ENCODE measurements at places on chromosomes 4 and X.

DNA sequence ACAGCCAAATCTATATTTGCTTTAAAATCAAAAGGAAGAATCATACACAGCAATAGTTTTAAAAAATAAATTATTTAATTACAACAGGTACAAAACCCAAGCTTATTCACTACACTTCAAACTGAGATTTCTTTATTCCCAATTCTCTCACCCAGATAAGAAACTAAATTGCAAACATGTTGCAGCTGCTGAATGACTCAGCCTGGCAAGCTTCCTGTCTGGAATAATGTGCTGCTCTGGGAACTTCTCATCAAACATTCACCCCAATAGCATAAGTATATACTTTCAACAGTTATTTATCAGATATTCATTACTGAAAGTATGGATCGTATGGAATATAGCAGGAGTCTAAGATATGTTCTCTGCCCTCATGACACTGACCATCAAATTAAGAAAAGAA is 43.0 kb upstream of the GABRA2 start:
- no peak for DNase-seq

GRCh38 chrX:135543924-135544323 is 23.5 kb downstream of the INTS6L start:
- no peak for DNase-seq

- no peak for DNase-seq
These were observed 148.3 kb downstream of the DCTD start for GRCh38 chr4:182768838-182769237.

DNA sequence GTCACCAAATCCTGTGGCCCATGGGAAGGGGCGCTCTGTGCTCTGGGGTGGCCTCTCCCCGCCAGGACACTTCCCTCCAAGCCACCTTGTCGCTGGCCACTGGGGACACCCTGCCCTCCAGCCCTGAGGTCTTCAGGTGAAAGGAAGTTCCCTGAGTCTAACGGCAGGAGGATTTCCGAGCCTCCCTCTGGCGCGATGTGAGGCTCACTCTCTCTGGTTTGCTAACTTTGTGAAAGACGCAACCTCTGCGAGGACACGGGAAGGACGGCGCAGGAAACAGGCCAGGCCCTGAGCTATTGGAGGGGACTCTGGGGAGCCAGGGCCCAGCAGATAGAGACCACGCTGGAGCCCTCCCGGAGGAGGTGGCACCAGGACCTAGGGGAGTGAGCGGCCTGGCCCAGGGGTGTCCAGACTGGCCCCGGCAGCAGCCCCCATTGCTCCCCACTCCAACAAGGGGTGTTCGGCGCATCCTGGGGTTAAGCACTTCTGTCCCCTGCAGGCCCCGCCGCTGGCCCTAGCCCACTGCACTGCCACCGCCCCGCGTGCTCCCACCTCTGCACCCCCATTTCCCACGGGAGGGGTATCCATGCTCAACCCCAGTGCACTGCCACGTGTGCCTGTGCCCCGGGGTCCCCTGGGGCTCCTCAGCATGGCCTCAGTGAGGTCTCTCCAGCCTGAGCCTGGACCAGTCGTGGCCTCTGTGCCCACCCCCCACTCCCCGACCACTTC is 72.2 kb upstream of the MXD4 start:
- no peak for DNase-seq

DNA sequence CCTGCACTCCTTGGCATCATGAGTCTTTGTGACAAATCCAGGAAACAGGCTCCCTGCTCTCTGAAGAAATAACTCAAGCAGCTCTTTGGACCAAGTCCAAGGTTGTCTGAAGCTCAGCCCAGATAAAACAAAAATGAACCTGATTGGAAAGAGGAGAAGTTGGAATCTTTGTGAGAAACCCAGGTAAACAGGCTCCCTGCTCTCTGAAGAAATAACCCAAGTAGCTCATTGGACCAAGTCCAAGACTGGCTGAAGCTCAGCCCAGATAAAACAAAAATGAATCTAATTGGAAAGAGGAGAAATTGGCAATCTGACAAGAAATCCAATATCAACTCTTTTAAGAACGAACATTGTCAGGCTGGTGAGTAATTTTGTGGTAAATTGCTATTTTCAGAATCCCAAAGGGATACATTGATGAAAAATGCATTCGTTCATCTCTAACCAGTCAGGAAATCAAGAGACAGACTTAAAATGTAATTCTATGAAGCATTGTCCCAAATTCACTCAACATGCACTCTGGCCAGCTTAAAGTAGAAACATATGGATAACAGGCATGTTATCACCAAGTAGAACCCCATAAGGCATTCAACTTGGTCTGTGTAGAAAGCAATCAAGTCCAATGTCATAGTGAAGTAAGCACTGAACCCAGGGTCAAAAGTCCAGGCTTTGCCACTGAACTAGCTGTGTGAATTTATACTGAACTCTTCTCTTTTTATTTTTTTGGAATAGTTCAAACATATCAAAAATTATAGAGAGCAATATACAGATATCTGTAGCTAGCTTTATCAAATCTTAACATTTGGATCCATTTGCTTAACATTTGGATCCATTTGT is 16.8 kb upstream of the NFXL1 start:
- DNase-seq, result no peak

GRCh38 chrX:100643956-100644860 is at the start of gene SRPX2:
Gene SRPX2 (plus strand): TSS chrX:100644199. CDS start chrX:100646323, 2,124 bp downstream.
- DNase-seq, result no peak

DNA sequence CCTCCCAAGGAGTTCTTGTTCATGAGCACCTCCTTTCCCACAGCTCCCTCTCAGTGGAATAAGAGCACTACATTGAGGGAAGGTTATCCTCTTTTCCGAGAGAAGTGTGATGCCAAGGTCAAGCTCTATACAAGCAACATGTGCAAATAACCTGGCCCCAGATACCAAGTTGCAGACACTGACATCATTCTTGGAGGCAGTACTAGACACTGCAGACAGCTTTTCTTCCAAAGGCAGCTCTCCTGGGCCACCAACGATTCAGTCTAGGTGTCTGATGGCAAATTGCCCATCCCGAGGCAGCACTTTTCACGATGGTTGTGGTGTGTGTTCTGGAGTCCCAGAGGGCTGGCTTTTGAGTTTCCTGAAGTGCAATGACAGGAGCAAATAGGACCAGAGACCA is 384.9 kb downstream of the TLL1 start:
- no peak for DNase-seq

DNA sequence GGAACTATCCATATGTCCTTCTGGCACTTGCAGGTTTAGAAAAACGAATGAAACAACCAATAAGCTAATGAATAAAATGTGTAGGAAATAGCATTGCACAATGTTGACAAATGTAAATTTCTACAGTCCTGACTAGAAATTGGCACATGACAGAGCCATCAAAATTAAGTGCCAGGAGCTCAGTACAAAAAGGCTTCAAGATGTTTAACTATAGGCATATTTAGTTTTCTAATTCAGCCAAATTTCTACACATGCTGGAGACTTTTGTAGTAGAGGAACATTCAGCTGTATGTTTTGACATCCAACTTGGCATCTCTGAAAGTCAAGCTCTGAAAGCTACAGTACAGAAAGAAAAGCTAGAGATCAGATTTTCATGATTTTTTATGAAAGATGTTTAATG is 1999.4 kb upstream of the AGA start:
- DNase-seq, result no peak

DNA sequence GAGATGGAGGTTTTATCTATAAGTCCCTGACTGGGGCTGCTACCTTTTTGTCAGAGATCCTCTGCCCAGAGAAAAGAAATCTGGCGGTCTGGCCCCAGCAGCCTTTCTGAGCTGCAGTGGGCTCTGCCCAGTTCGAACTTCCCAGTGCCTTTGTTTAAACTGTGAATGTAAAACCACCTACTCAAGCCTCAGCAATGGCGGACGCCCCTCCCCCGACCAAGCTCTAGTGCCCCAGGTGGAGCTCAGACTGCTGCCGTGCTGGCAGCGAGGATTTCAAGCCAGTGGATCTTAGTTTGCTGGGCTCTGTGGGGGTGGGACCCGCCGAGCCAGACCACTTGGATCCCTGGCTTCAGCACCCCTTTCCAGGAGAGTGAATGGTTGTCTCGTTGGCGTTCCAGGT is 121.8 kb downstream of the TSPAN5 start:
- no peak for DNase-seq

Data from vagina (tissue), 2 donors.